Effector CD8-positive, alpha-beta T cell (primary cell): ENCODE measurements at places on chromosomes 12 and 14.

DNA sequence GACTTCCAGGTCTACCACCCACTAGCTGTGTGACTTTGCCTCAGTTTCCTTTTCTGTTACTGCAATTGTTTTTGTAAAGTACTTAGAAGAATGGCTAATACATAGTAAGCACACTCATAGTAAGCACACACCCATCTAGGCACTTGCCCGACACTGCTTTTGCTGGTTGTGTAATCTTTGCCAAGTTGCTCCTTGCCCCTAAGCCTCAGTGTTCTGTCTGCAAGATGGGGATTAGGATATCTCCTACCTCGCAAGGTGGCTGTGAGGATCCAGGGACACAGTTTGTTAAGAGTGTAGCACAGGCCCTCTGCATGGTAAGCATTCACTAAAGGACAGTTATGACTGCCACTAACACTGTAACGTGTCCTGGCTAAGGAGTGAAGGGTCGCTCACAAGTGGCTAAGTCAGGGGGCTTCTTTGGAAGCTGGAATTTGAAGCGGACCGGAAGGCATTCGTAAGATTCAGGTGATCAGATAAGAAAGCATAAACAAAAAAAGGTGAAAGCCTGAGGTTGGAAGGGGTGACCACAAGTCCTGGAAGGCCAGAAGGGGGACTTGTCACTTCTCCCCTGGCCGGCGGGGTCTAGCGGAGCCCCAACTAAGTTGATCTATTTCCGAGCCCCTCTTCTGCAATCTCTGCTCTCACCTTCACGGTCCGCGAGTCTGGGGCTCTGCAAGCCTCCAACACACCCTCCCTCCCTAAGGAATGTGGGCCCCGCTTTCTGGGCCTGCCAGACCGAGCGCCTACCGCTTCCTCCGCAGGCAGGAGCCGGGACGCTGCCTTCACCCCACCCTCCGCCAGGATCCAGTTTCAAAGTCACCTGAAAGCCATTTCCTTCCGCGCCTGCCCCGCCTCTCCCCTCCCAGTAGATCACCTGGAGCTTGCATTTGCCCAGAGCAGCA, 1.5 kb upstream of the PLEKHG3 start:
- DNase-seq: no peak

- no peak for DNase-seq
Observed at GRCh38 chr12:69658203-69658602, 40.9 kb downstream of the BEST3 start.

DNA sequence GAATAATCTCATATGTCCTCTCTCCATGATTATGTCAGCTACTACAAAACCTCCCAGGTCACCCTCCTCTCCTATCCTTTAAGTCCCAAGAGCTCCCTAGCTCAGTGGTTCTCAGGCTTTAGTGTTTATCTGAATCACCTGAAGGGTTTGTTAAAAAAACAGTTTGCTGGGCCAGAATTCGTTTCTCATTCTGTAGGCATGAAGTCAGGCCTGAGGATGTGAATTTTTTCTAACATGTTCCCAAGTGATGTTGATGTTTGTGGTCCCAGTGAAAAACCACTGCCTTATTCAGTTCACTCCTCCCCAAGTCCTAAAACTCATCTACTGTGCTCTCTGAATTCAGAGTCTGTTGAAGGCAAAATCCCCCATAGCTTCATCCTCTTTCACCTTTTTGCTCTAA, 241.4 kb downstream of the ETNK1 start:
- no peak for DNase-seq

DNA sequence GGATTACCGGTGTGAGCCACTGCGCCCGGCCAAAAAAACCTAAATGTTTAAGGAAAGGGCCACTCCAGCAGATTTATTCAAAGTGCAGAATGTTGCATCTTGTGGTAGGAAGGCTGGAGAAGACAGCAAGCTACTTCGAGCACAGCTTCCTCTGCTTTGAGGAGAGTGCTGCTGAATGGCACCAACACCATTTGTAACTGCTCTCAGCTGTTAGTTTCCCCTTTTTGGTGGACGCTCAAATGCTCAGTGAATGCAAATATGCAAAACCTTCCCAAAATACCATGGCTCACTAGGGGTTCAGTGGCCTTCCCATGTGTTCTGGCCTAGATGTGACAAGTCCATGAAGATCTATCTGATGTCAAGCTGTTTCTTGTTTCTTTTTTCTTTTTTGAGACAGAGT, 2.9 kb upstream of the TDRD9 start:
- DNase-seq: no peak

DNA sequence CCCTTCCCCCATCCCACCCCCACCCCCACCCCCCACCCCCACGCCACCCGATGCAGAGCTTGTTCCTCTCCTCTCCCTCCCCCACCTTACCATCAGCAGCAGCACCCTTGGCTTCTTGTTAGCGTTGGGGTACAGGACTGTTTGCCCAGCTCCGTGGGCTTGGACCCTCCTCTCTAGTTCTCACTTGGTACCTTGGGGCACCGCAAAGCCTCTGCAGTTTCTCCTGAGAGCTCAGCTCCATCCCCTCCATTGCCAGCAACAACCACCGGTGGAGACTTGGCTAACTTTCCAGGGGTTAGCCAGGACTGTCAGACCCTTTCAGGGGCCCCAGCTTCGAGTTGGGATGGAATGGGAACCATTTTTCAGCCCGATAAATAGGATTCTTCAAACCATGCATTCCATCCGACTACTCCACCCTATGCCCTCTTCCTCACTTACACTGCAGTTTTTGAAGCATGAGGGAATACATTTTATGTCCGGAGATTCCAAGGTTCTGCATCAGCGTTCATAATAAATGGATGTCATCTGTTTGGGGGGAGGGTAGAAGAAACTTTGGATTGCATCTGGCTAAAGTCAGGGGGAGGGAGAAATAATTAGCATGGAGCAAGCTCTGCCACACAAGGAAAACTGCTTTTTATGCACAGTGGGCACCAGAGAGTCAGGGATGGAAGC, 1.1 kb downstream of the SCN8A start:
- no peak for DNase-seq

DNA sequence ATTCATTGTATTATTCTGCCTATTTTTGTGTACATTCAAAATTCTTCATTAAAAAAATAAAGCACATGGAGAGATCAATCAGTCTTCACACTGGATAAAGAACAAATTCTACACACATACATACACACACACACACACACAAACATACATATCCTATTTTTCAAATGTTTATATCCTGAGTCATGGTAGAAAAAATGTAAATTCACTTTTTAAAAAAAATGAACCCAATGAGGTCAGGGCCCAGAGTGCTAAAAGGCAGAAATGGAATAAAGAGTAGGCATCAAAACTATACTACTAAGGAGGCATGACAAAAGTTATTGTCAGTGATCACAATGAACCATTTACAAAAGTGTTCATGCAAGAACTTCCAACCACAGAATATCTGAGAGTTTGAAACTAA, 17.3 kb downstream of the GALC start:
- DNase-seq: no peak

GRCh38 chr12:1830401-1830845, 10.1 kb downstream of the LRTM2 start:
- no peak for DNase-seq

- no peak for DNase-seq
Observed at GRCh38 chr12:92673756-92674155, 29.0 kb upstream of the PLEKHG7 start.

DNA sequence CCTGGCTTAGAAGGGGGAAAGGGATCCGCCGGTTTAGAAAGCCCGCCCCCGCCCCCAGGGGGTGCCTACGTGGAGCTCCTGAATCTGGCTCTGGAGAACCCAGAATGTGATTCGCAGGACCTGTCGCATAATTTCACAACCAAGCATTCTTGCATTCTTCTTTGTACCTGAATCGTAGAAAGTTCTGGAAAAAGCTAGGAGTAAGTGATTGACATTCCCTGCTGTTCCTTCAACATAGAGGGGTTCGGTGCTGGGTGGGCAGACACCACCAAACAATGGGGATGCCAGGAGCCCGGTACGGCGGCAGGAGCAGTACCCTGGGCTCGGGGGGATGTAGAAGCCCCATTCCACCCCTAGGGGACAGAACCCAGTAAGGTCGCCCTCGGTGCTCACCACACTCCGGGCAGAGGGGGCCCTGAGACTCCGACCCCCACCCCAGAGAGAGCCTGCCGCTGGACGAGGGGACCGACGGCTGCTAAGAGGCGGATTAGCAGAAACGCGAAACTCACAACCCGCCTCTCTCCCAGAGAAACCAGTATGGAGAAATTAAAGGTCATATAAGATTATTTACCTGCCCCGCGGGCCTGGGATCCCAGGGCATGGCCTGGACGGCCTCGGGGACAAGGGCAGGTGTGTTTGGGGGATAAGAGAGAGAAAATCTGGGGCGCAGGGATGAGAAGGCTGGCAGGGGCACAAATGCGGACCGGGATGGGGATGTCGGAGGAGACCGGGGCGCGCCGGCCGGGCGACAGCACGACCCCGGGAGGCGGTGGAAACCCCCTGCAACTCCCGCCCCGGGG, 520 bp downstream of the CSRP2 start:
- DNase-seq: no peak

DNA sequence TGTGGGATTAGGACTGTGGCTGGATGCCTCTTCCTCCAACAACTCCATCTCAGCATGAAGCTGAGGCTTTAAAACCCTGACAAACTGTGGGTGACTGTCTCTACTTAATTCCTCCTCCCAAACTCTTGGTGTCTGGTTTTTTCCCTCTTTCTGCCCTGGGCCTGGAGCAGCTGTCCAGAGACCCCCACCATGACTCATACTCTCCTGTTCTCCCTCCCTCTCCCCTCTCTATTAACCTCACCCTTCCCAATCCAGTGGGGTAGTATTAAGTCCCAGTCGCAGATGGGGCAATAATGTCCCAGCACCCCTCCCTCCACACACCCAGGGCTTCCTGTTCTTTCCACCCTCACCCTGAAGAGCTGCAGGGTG, 2.0 kb upstream of the DNAJC14 start:
- no peak for DNase-seq

- DNase-seq: no peak
Observed at GRCh38 chr12:3523058-3523457, 32.1 kb downstream of the PRMT8 start.

GRCh38 chr12:113220593-113221180, 577 bp upstream of the TPCN1 start:
- no peak for DNase-seq

GRCh38 chr12:76113800-76114757, 29.6 kb upstream of the NAP1L1 start:
- DNase-seq: no peak

DNA sequence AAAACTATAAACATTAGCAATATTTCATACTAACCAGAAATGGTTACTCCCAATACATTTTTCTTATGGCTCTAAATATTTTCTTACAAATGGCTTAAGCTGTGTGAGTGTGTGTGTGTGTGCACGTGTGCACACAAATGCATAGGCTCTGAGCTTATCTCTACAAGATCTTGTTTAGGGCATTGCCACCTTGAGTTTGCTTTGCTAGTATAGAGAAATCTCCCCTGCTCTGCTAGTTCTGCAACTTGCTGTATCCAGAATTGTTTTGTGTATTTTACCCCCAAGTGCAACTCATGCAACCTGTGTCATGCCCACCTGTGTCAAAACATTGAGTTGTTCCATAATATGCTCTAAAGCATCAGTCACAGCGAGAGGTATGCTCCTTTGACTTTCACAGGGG, 72.5 kb upstream of the DUSP6 start:
- no peak for DNase-seq

DNA sequence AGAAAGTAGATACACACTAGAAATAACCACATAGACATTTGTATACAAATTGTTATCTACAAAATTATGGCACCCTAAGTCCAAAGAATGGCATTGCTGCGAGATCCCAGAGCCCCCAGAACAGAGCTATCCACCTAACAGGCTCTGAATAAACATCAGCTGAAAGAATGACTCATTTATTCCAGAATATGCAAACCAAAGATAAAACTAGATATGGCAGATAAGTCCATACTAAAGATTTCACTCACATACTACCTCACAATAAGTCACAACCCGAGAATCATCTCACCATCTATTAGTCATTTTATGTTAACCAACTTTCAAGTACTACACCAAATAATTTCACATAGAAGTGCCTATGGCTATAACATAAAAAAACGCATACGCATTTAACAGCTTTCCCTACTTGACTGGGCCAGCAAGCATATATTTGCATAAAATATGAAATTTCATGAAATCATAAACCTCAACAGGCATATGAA, 5.6 kb downstream of the CNIH1 start:
- no peak for DNase-seq

- DNase-seq: no peak
Observed at GRCh38 chr12:27807063-27807703, 27.1 kb upstream of the MANSC4 start.

DNA sequence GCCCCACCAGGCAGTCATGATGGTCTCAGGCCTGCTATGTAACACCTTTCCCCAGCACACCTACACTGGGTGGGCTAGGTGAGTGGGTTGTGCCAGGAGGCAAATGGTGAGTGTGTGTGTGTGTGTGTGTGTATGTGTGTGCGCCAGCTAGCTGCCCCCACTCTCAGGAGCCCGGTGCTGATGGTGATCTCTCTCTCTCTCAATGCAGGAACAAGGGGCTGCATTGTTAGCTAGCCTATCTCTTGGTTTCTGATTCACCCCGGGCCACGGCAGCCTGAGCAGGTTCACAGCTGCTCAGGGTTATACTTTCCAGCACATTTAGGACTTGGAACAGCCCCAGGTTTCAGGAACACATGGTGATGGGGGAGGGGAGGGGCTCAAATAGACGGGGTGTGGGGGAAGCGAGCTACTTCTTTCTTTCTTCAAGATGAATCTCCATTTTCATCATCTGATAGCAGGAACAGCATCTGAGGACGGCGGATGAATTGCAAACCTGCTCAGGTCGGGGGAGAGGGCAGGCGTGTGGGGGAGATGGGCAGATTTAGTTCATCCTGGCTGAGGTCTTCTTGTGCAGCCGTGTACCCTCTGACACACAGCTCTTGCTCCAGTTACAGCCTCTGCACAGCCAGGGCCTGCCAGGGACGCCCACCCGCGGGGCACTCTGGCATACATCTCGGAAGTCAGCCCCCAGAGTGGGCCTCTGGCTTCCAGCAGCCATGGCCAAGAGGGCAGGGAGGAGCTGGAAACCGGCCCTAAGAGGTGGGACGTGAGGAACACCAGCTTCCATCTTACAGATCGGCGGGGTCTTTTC, 137.6 kb downstream of the ZFP36L1 start:
- DNase-seq: no peak

DNA sequence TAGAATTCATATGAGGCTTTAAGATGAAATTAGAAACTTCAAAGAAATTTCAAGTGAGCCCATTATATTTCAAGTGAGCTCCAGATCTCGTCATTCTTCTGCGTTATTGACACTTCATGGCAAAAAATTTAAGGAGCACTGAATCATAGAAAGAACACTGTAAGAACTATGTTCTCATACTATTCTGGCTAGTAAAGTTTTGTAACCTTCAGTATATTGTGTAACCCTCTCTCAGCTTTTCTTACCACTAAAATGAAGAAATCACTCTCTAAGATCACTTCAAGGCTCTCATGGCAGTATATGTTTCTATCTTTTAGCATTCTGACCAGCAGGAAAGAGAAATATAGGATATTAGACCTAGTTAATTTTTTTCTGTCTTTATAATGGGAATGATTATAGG, 6.3 kb downstream of the GPHN start:
- no peak for DNase-seq

DNA sequence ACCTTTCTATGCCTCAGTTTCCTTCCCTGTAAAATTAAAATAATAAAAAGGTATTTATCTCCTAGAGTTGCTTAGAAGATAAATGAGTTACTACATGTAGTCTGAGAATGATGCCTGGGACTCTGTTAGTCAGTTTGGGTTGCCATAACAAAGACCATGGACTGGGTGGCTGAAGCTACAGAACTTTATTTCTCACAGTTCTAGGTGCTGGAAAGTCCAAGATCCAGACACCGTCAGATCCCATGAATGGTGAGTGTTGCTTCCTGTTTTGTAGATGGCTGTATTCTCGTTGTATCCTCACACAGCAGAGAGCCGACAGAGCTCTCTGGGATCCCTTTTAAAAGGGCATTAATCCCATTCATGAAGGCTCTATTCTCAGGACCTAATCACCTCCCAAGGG, 64.0 kb upstream of the LTA4H start:
- DNase-seq: no peak
